SHP77 treated with DMSO at 0.1 percent for 48 hours (cell line): ENCODE measurements at places on chromosomes 5 and 9.

DNA sequence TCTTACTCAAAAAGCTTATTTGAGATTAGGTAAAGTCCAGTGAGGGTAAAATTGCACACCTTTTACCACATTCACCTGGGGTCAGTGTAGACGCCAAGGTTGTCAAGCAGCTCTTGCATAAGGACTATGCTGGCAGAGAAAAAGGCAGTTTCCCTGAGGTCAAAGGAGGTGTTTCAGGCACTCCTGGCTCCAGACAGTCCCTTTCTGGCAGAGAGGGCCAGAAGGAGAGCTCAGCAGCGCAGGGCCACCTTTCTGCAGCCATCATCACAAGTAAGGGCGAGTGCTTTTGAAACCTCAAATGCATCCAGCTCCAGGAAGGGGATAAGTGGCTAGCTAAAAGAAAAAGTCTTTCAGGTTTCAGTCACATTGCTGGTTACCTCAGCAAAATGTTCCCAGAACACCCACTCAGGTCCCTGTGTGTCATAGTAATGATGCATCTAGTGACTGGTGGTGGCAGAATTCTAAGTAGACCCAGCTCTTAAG is 16.7 kb upstream of the IL13 start:
- no peak for DNase-seq

- no peak for DNase-seq
Measured at GRCh38 chr9:72614067-72614466, 92.7 kb downstream of the TMC1 start.

- DNase-seq, result no peak
Measured at GRCh38 chr9:112283582-112284253, 49.7 kb downstream of the PTBP3 start.

DNA sequence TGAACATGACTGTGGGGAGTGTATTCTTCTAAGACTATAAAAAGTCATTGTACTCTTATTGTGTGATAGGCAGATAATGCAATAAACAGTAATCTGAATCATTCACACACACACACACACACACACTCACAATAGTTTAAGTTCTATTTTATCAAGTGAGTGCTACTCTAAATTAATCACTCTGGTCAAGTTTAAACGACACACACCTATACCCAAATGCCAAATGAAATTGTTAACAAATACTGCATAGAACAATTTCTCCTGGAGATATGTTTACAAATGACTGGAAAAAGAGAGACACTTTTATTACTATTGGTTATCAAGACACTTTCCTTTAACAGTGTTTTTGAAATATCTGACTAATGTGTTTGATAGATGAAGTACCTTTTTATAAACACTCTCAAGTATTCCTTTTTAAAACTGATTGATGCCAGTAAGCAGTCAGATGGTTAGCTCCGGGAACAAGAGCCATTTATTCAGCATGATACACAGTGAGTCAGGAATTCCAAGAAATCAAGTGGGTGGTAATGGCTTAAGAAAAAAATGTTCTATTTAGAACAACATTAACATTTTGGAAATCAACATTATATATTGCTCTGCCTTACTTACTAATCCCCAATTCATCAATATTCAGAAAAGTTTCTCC is 521.6 kb upstream of the ST8SIA4 start:
- peak; percentile 18 for DNase-seq

DNA sequence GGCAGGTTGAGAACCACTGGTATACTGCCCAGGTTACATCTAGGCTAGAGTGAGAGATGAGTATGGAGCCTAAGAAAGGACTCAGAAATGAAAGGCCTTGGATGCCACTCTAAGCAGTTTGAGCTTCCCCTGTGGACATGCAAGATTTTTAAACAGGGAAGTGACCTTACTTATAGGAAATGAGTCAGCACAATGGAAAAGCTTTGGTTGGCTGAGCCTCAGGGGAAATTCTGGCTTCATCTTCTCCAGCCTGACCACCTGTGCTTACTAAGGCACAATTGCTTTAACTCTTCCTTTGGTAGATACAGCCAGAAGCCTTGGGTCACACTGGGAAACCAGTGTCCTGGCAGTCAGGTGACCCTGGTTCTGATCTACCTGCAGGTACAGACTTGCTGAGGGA is 380.2 kb upstream of the ZNF462 start:
- DNase-seq, result no peak

GRCh38 chr5:69167493-69167855 is 524 bp downstream of the CCNB1 start:
- no peak for DNase-seq

GRCh38 chr5:179967489-179967888 is 59.8 kb upstream of the TBC1D9B start:
- DNase-seq, result no peak

DNA sequence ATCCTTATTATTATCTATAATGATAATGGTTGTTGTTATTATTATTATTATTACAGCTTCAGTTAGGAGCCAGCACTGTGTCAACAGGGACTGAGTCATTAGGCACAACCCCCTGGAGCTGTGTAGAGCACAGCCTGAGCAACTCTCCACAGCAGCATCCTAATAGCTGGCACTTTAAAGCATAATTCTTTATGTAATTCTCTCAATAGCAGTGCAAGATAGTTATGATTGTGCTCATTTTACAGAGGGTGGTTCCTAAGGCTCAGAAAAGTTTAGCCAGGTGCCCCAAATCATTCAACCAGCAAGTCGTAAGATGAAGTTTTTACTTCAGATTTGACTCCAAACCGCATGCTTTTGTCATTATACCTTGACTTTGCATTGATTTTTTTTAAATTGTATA is 390.3 kb downstream of the ANXA1 start:
- DNase-seq, result no peak

DNA sequence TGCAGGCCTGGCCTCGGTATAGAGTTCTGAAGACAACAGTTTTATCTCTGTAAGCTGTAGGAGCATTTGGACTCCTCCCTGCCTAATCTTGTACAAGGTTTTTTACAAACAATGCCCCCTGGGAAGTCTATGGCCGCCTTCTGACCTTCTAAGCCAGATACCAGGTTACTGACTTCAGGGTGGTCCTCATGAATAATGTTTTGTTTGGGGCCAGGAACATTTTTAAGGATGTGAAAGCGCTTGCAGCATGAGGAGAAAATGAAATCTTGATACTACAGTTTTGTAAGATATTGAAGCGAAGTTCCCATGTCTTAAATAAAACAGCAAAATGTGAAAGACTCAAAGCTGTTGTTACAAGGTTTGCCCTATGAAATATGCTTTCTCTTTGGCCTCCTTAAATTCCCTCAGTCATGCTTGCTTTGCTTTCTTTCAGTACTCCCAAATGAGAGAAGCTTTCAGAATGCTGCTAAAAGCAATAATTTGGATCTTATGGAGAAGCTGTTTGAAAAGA is 5.2 kb downstream of the ANKDD1B start:
- no peak for DNase-seq

DNA sequence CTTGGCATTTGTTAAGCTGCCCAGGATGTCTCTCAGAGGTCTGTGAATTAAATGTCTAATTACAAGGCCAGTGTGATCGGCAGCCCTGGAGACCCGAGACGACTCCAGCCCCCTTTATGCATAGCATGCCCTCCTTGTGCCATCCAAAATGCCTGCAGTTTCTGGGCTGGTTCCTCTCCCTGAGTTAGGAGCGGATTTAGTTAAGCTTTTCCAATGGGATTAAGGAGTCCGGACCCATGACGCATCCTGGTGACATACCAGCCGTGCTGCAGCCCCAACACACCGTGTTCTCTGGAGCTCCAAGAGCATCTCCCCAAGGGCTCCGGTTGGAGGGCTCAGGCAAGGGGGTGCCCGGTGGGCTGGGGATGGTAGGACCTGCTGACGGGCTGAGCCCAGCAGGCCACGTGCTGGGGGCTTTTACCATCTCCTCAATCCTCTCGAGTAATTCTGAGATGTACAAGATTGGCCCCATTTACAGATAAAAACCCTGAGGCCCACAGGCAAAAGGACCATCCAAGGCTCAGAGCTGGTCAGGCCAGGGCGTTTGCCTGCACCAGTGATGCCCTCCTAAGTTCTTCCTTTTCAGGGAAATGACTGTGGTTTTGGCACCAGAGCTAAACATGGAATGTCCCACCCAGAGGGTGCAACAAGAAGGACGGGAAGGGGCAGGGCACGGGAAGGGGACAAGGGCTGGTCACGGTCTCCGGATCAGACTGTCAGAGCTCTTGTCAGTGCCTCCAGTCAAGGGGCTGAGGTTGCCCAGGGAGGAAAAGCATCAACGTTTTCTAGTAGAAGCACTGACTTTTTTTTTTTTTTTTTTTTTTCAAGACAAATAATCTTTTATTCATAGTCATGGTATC is 82.6 kb upstream of the PHYKPL start:
- no peak for DNase-seq

GRCh38 chr9:110446171-110446570 is 108.5 kb upstream of the TXNDC8 start:
- no peak for DNase-seq

GRCh38 chr5:151113651-151114050 is 32.8 kb upstream of the TNIP1 start:
- no peak for DNase-seq

- no peak for DNase-seq
Measured at GRCh38 chr9:7974335-7974960, 174.9 kb upstream of the DMAC1 start.

DNA sequence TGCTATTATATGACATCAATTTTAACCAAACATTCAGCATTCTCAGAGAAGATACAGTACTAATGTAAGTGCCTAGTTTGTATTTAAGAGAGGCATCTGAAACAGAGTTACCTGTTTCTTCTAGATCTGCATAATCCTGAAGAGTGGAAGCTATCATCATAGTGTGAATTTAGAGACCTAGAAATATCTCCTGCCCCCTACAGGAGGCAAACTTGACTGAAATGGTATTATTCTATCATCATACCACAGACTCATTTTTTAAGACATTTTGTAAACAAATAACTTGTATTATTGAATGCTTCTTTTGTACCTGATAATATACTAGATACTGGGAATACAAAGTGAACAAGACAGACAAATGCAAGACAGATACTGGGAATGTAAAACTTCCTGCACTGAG is 216.8 kb upstream of the RPS23 start:
- DNase-seq, result peak; percentile 2

- DNase-seq, result no peak
Measured at GRCh38 chr5:73818357-73818756, 192.4 kb downstream of the ARHGEF28 start.

DNA sequence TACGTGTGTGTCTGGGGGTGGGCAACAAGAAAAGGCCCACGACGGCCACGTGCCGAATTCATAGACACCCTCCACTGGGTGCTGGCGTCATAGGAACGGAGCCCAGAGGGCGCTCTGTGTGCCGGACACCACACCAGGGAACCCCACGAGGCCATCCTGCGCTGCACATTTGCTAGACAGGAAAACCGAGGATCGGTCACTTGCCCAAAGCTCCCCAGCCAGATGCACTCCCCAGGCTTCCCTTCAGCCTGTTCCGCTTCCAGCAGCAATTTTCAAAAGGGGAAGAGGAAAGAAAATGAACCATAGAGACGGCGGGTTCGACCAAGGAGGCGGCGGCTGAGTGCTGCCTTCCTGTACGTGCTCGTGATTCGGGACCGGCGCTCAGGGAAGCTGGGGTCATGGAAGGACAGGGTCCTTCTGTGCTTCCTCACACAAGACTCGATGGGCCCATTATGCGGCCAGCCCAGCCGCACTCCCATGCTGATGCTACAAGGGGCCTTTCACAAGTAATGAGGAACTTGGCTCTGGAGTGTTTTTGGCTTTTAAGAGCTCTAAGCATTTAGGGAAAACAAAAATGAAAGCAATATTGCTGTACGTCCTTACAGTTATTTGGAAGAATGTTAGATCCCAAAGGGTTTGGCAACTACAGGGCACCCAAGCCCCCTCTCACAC is 124.6 kb upstream of the SARDH start:
- no peak for DNase-seq

- no peak for DNase-seq
Measured at GRCh38 chr9:119522381-119522780, 153.1 kb upstream of the BRINP1 start.

DNA sequence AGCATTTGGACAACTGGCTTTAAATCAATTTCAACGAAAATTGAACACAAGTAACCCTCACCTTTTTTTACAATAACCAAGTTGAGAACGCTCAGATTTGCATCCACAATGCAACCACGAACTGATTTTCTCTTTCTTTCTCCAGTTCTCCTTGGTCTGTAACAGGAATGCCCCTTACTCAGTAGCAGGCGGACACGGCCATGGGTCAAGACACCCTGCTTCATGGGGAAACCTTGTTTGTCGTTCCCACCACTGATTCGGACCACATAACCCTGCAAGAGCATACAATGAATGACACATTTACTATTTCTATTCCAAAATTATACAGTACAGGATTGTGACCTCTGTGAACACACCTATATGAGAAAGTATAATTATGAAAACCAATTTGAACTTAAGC is 1.4 kb downstream of the RPS6 start:
- DNase-seq, result no peak

DNA sequence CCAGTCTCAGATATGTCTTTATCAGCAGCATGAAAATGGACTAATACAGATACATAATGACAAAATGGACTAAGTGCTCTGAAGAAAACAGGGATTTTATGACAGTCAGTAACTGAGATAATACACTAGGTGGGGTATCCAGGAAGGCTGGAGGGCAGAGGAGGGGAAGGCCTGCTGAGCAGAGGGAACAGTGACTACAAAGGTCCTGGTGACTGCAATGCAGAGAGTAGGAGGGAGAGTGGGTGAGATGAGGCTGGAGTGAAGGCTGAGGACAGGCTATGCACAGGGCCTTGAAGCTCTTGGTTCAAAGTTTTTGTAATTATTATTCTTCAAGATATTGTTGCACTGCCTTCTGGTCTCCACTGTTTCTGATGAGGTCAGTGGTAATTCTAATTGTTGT is 4.9 kb downstream of the ACOT12 start:
- DNase-seq, result no peak

- no peak for DNase-seq
Measured at GRCh38 chr5:136080483-136081216, 51.9 kb downstream of the TGFBI start.

DNA sequence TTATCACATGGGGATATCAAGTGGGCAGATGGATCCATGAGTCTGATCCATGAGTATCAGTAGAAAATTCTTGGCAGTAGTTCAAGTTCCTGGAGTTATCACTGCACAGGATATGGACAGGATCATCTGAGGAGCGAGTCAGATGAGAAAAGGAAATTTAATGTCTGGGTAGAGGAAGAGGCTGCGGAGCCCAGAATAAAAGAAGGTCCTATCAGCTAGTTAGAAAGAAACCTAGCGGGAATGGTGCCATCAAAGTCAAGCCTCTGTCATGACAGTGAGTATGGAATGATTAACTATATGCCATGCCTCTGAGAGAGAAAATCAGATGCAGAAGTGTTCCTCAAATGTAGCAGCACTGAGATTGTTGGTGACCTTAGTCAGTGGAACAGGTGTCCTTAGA is 248.1 kb downstream of the PIK3R1 start:
- DNase-seq, result no peak

- no peak for DNase-seq
Measured at GRCh38 chr5:65952259-65952658, 25.9 kb downstream of the ERBIN start.

GRCh38 chr9:136587145-136587943 is 41.5 kb upstream of the NOTCH1 start:
- no peak for DNase-seq

GRCh38 chr9:124209279-124209678 is 48.5 kb upstream of the NEK6 start:
- DNase-seq, result no peak
